Activated CD4-positive, alpha-beta memory T cell treated with anti-CD3 and anti-CD28 coated beads for 36 hours (primary cell): ENCODE measurements at places on chromosomes 2 and 18. TPM values are rescaled to one million over a fixed set of nuclear protein-coding genes. Genes with fewer than 3 reads are reported as not detected.

DNA sequence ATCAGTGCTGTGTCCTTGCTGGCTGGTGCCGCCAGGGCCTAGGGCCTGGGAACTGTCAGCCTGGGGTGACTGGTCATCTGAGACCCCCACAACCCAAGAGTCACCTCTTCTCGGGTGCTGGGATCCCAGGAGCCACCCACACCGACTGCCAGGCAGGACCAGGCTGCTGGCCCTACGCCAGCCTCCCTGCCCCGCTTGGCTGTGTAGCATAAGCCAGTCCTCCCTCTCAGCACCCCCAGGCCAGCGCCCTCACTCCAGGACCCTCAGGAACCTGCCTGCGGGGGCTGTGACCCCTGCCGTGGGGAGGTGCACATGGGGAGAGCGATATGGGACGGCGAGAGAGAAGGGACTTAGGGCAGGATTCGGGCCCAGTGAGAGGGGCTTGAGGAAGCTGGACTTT is 9.5 kb downstream of the ARHGEF4 start:
- H3K27me3 ChIP-seq, result peaks cover 10% of the 10 kb centered on the region
- no peaks in the 10 kb centered on the region for H3K4me1 ChIP-seq
- H3K27ac ChIP-seq, result no peak overlapping the region
- H3K36me3 ChIP-seq, result no peaks in the 10 kb centered on the region

DNA sequence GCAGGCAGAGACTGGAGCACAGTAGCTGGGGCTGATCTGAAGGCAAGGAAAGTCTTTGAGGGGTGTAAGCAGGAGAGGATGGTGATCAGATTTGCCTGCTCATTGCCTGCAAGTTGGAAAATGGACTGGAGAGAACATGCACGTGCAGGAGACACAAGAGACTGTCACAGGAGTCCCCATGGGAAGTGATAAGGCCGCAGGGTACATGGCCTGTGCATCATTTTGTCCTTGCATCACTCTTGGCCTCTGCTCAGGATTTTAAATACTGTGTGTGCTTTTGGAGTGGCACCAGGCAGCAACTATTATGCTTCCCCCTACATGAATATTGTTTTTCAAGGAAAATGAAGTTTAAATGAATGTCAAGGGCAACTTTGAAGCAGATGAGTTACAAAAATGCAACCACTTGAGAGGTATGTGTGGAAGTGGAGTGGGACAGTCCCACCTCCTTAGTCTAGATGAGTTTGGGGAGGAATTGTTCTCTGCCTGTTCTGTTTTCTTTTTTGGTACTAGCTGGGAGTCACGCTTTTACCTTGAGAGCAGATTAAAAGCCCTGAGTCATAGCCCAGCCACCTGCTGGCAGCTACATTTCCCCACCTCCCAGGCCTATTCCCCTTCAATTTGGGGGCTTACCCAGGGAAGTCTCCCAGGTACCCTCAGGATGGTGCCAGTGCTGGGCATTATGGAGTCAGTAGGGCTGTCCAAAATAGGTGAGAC is 19.3 kb downstream of the MAPK4 start:
- DNase-seq, result no peak
- H3K27ac ChIP-seq, result no peak overlapping the region
- H3K4me3 ChIP-seq, result no peak overlapping the region
- no peaks in the 10 kb centered on the region for H3K4me1 ChIP-seq

DNA sequence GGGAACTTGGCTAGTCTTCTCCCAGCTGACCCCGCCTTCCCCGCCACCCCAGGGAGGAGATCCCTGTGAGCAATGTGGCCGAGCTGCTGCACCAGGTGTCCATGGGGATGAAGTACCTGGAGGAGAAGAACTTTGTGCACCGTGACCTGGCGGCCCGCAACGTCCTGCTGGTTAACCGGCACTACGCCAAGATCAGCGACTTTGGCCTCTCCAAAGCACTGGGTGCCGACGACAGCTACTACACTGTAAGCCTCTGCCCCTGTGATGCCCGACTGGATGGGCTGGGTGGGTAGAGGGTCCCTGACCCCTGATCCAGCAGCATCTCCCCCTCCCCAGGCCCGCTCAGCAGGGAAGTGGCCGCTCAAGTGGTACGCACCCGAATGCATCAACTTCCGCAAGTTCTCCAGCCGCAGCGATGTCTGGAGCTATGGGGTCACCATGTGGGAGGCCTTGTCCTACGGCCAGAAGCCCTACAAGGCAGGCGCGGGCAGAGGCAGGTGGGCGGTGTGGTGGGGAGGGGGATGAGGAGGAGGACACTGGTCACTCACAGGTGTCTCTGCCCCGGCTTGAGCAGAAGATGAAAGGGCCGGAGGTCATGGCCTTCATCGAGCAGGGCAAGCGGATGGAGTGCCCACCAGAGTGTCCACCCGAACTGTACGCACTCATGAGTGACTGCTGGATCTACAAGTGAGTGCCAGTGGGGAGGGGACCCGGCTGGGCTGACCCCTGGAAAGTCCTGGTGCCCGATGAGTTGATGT is 24.2 kb downstream of the ZAP70 start:
- peaks cover 39% of the 10 kb centered on the region for H3K36me3 ChIP-seq
- no peak overlapping the region for H3K27ac ChIP-seq
- no peak overlapping the region for H3K4me3 ChIP-seq
- no peaks in the 10 kb centered on the region for H3K27me3 ChIP-seq
- peaks cover 22% of the 10 kb centered on the region for H3K4me1 ChIP-seq

- H3K4me3 ChIP-seq, result no peak overlapping the region
- H3K27ac ChIP-seq, result peak overlapping the region; percentile 49
- H3K36me3 ChIP-seq, result peaks cover 2% of the 10 kb centered on the region
These were observed 25.2 kb downstream of the MYCN start for GRCh38 chr2:15965564-15966019.

- H3K27ac ChIP-seq, result no peak overlapping the region
- no peak for DNase-seq
- H3K4me1 ChIP-seq, result no peaks in the 10 kb centered on the region
- peaks cover 4% of the 10 kb centered on the region for H3K27me3 ChIP-seq
- H3K4me3 ChIP-seq, result no peak overlapping the region
These were observed 81.6 kb downstream of the AOX1 start for GRCh38 chr2:200667413-200667812.

GRCh38 chr2:159124931-159125467 is 156.6 kb downstream of the TANC1 start:
- no peak overlapping the region for H3K27ac ChIP-seq
- DNase-seq, result no peak
- H3K4me1 ChIP-seq, result peaks cover 5% of the 10 kb centered on the region
- H3K27me3 ChIP-seq, result no peaks in the 10 kb centered on the region
- H3K36me3 ChIP-seq, result no peaks in the 10 kb centered on the region

- DNase-seq, result no peak
- no peak overlapping the region for H3K4me3 ChIP-seq
These were observed 12.1 kb upstream of the TTN start for GRCh38 chr2:178819147-178819875.

DNA sequence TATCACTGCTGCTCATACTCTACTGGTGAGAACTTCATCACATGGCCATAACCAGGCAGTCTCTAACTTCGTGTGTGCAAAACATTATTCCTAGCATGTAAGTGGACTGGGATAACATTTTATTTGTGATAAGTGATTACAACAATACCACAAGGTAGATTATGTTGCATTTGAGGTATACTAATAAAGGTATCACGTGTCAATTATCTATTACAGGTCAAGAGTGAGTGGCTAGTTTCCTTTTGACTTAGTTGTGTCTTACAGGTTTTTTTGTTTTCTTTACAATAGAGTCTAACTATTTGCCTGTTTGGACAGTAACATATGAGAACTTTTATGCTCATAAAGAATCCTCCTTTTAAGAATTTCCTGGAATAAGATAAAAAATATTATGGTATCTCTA is 67.2 kb upstream of the DSC1 start:
- DNase-seq, result no peak
- no peak overlapping the region for H3K27ac ChIP-seq
- H3K4me1 ChIP-seq, result no peaks in the 10 kb centered on the region
- no peaks in the 10 kb centered on the region for H3K36me3 ChIP-seq
- H3K27me3 ChIP-seq, result no peaks in the 10 kb centered on the region

DNA sequence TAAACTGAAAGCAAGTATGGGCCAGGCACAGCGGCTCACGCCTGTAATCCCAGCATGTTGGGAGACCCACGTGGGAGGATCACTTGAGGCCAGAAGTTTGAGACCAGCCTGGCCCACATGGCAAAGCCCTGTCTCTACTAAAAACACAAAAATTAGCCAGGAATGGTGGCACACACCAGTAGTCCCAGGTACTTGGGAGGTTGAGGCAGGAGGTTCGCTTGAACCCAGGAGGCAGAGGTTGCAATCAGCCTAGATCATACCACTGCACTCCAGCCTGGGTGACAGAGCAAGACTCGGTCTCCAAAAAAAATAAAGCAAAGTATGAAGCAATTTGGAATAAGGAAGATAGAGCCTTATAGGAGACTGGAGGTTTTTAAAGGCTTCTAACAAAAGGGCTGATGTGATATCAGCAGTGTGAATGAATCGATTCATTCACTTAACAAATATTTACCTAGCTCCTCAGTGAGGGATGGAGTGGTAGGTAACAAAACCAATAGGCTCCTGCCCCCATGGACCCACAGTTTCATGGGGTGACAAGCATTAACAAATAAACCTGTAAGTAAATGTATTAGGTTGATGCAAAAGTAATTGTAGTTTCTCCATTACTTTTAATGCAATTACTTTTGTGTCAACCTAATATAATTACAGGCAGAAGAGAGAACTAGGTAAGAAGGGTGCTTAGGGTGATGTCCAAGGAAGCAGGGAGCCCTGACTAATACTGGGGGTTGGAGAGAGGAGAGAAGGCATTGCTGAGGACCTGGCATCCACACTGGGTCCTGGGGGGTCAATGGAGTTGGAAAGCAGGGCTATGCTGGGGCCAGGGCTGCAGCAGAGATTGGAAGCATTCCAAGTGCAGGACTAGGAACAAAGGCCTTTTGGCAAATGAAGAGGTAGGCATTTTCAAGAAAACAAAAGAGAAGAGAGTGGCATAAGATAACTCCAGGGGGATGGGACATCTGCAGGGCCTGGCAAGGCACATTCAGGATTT is 195.4 kb upstream of the ARL4C start:
- no peaks in the 10 kb centered on the region for H3K36me3 ChIP-seq
- DNase-seq, result no peak
- H3K4me1 ChIP-seq, result no peaks in the 10 kb centered on the region
- H3K4me3 ChIP-seq, result no peak overlapping the region
- peaks cover 27% of the 10 kb centered on the region for H3K27me3 ChIP-seq
- no peak overlapping the region for H3K27ac ChIP-seq

GRCh38 chr2:3447789-3448317 is 68.4 kb downstream of the TRAPPC12 start:
- H3K4me3 ChIP-seq, result no peak overlapping the region
- H3K36me3 ChIP-seq, result peaks cover 21% of the 10 kb centered on the region
- no peaks in the 10 kb centered on the region for H3K27me3 ChIP-seq
- no peak overlapping the region for H3K27ac ChIP-seq
- DNase-seq, result no peak
- no peaks in the 10 kb centered on the region for H3K4me1 ChIP-seq

- DNase-seq, result peak; percentile 42
- H3K27ac ChIP-seq, result no peak overlapping the region
- H3K27me3 ChIP-seq, result no peaks in the 10 kb centered on the region
- H3K36me3 ChIP-seq, result peaks cover 2% of the 10 kb centered on the region
- no peak overlapping the region for H3K4me3 ChIP-seq
These were observed 11.5 kb upstream of the EIF2AK3 start for GRCh38 chr2:88638743-88639142.

DNA sequence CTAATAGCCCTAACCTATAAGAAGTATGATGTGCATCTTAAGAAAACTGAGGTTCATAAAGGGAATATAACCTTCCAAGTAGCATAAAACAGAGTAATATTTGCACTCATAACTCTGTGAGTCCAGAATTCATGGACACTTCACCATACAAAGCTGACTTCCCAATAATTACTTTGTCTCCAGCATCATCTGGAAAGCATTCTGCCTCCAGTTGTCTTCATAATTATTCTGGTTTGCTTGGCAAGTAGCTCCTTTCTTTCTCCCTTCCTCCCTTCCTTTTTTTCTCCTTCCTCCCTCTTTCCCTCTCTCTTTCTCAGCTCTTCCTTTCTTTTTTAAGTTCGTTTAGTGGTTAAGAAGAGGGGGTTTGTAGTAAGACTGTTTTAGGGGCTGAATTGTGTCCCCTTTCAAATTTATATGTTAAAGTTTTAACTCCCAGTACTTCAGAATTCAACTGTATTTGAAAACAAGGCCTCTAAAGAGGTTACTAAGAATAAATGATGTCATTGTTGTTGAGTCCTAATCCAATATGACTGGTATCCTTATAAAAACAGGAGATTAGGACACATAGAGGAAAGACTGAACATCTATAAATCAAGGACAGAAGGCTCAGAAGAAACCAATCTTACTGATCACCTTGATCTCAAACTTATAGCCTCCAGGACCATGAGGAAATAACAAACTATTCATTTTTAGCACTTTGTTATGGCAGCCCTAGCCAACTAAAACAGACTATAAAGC is 28.9 kb downstream of the TFPI start:
- no peaks in the 10 kb centered on the region for H3K27me3 ChIP-seq
- H3K4me1 ChIP-seq, result no peaks in the 10 kb centered on the region
- no peak overlapping the region for H3K27ac ChIP-seq
- no peak overlapping the region for H3K4me3 ChIP-seq
- H3K36me3 ChIP-seq, result no peaks in the 10 kb centered on the region
- no peak for DNase-seq

GRCh38 chr2:216219861-216220260 is 110.7 kb downstream of the XRCC5 start:
- peaks cover 47% of the 10 kb centered on the region for H3K4me1 ChIP-seq
- H3K27me3 ChIP-seq, result no peaks in the 10 kb centered on the region
- no peak overlapping the region for H3K4me3 ChIP-seq
- H3K27ac ChIP-seq, result no peak overlapping the region
- no peaks in the 10 kb centered on the region for H3K36me3 ChIP-seq
- no peak for DNase-seq

GRCh38 chr2:95268211-95269035 is 5.8 kb upstream of the PROM2 start:
- no peak overlapping the region for H3K4me3 ChIP-seq
- H3K27ac ChIP-seq, result no peak overlapping the region
- DNase-seq, result peak; percentile 1
- H3K27me3 ChIP-seq, result no peaks in the 10 kb centered on the region
- no peaks in the 10 kb centered on the region for H3K4me1 ChIP-seq

- no peaks in the 10 kb centered on the region for H3K27me3 ChIP-seq
- no peak overlapping the region for H3K4me3 ChIP-seq
- H3K27ac ChIP-seq, result no peak overlapping the region
- H3K36me3 ChIP-seq, result no peaks in the 10 kb centered on the region
- no peak for DNase-seq
These were observed 36.3 kb upstream of the TANC1 start for GRCh38 chr2:158932131-158932645.

DNA sequence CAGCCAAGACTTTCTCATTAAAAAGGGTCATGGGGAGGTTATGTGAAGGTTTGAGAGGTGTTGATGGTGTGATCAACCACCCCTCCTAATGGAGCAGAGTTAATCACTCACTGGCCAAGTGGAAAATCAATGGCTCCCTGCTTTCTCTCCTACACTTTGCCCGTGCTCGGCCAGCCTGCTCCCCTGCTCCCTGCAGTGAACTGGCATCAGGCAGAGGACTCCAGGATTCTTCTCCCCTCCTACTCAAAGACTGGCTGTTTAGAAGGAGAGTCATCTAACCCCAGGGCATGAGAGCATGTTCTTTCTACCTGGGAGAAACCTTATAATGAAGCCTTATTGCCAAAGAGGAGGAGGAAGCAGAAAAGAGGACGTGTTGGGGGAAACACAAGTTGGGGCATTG is 74.9 kb downstream of the SGPP2 start:
- H3K36me3 ChIP-seq, result peaks cover 16% of the 10 kb centered on the region
- H3K27me3 ChIP-seq, result no peaks in the 10 kb centered on the region
- peaks cover 8% of the 10 kb centered on the region for H3K4me1 ChIP-seq
- H3K27ac ChIP-seq, result no peak overlapping the region
- H3K4me3 ChIP-seq, result no peak overlapping the region

GRCh38 chr18:61764381-61764780 is 128.4 kb downstream of the RNF152 start:
- H3K27me3 ChIP-seq, result peaks cover 3% of the 10 kb centered on the region
- no peaks in the 10 kb centered on the region for H3K36me3 ChIP-seq
- peaks cover 14% of the 10 kb centered on the region for H3K4me1 ChIP-seq
- no peak for DNase-seq

The CHMP3 gene
- total RNA-seq, result 36.5 TPM

The IL1RN gene
- 10.5 TPM for total RNA-seq

The MARCHF4 gene
- total RNA-seq, result not detected

The CD226 gene
- total RNA-seq, result 66.8 TPM
